ENCODE measurements at places on chromosomes 4 and X. TPM values are rescaled to one million over a fixed set of nuclear protein-coding genes. Genes with fewer than 3 reads are reported as not detected.

DNA sequence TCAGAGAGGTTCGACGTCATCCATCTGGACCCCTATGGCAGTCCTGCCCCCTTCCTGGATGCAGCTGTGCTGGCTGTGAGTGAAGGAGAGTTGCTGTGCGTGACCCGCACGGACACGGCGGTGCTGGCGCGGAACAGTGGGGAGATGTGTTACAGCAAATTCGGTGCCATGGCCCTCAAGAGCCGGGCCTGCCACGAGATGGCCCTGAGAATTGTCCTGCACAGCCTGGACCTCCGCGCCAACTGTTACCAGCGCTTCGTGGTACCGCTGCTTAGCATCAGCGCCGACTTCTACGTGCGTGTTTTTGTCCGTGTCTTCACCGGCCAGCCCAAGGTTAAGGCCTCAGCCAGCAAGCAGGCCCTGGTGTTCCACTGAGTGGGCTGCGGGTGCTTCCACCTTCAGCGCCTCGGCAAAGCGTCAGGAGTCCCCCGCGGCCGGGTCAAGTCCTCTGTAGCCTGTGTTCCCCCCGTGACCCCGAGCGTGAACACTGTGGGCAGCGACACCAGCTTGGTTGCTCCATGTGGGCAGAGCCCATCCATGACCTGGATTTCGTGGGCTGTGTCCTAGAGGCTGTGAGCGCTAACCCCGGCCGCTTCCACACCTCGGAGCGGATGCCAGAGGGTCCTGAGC lies 186.7 kb upstream of the SLITRK2 start:
- H3K4me3 ChIP-seq = no peak overlapping the region
- no peak overlapping the region for H3K27ac ChIP-seq
- H3K27me3 ChIP-seq = no peaks in the 10 kb centered on the region
- DNase-seq = no peak

DNA sequence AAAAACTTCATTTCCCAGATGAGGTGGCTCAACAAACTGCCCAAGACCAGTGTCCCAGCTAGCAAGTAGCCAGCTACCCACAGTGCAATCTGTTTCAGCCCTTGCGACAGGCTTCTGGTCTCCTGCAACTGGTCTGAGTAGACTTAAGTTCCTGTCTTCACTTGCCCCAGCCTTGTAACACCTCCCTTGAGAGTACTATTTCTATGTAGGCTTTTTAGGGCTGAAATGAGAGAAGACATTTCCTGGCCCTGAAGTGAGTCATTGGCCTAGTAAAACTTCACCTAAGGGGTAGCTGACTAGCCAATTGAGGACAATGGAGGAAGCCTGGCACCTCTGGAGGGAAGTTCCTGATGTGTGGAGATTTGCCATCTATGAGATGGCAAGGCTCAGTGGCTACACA lies 80.1 kb upstream of the STIM2 start:
- H3K36me3 ChIP-seq = no peaks in the 10 kb centered on the region
- H3K27ac ChIP-seq = no peak overlapping the region
- DNase-seq = peak; percentile 33
- no peaks in the 10 kb centered on the region for H3K27me3 ChIP-seq

SPANXB1 gene
- total RNA-seq = 6.5 TPM

- H3K27ac ChIP-seq = no peak overlapping the region
- peak overlapping the region; percentile 86 for H3K4me3 ChIP-seq
Measured at GRCh38 chrX:40146262-40147125, 48.7 kb upstream of the BCOR start.

- no peak for DNase-seq
- no peaks in the 10 kb centered on the region for H3K36me3 ChIP-seq
- H3K27ac ChIP-seq = peak overlapping the region; percentile 93
- H3K4me1 ChIP-seq = peaks cover 48% of the 10 kb centered on the region
Measured at GRCh38 chrX:31545726-31546125, 473.9 kb upstream of the FTHL17 start.

GRCh38 chr4:119478446-119479179 lies 150.0 kb downstream of the PDE5A start:
- no peaks in the 10 kb centered on the region for H3K4me1 ChIP-seq
- peaks cover 34% of the 10 kb centered on the region for H3K36me3 ChIP-seq
- H3K27ac ChIP-seq = no peak overlapping the region

TCP11X2 gene
- not detected for total RNA-seq

GPR50 gene
- total RNA-seq = not detected

F8A2 gene
- not detected for total RNA-seq

GRCh38 chr4:109395694-109396093 lies 37.9 kb upstream of the SEC24B start:
- H3K27me3 ChIP-seq = peaks cover 4% of the 10 kb centered on the region
- no peaks in the 10 kb centered on the region for H3K4me1 ChIP-seq
- H3K27ac ChIP-seq = no peak overlapping the region
- no peak for DNase-seq
- no peaks in the 10 kb centered on the region for H3K36me3 ChIP-seq

FHDC1 gene
- 0.24 TPM for total RNA-seq

DNA sequence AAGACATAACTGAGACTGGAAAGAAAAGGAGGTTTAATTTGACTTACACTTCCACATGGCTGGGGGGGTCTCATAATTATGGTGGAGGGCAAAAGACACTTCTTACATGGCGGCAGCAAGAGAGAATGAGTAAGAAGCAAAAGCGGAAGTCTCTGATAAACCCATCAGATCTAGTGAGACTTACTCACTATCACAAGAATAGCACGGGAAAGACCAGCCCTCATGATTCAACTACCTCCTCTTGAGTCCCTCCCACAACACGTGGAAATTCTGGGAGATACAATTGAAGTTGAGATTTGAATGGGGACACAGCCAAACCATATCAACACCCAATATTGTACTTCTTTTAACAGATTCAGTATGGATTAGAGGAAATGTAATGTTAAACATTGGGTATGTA lies 646.6 kb downstream of the ANKRD50 start:
- H3K4me3 ChIP-seq = no peak overlapping the region
- H3K4me1 ChIP-seq = peaks cover 17% of the 10 kb centered on the region
- no peak for DNase-seq
- no peak overlapping the region for H3K27ac ChIP-seq

- H3K27ac ChIP-seq = no peak overlapping the region
- peaks cover 31% of the 10 kb centered on the region for H3K27me3 ChIP-seq
- peak; percentile 42 for DNase-seq
- H3K4me1 ChIP-seq = peaks cover 14% of the 10 kb centered on the region
Measured at GRCh38 chr4:15344041-15344440, 83.8 kb upstream of the C1QTNF7 start.

DNA sequence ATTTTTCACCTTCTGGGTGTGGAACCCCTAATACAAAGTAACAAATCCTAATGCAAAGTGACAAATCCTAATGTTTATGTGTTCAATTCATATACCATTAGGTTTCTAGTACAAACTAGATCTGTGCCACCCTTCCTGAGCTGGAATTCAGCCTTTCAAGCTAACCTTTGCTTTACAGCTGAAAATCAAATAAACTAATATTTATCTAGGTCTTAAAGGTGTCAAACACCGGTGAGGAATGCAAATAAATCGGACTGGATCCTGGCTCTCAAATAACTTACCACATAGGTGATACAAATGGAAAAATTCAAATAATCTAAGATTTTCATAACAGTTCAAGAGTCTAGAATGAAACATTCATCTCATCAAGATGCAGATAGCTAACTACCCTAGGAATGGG lies 11.6 kb downstream of the IRF2 start:
- peaks cover 29% of the 10 kb centered on the region for H3K4me1 ChIP-seq
- H3K36me3 ChIP-seq = peaks cover 5% of the 10 kb centered on the region

TMPRSS11E gene
- not detected for total RNA-seq

CLCN3 gene
- total RNA-seq = 32.9 TPM

GRCh38 chr4:14452764-14453163 lies 549.5 kb upstream of the CPEB2 start:
- no peaks in the 10 kb centered on the region for H3K4me1 ChIP-seq
- no peak overlapping the region for H3K27ac ChIP-seq
- peaks cover 6% of the 10 kb centered on the region for H3K27me3 ChIP-seq
- no peaks in the 10 kb centered on the region for H3K36me3 ChIP-seq

TMPRSS11D gene
- total RNA-seq = not detected

DNA sequence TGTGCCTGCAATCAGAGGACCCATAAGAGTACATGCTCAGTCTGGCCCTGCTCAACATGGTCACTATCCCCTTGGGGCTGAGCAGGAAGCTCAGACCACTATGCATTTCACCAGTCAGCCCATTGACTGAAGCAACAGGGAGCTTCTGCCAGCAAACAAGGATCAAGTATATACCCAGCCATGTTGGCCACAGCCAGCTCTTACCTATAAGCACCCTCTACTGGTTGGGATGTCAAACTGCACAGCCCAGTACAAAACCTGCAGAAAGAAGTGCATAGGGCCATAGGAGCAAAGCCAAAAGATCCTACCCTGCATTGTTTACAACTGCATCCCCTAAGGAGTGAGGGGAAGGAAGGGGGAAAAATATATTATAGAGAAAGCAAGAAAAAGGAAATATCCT lies 214.4 kb upstream of the CPEB2 start:
- DNase-seq = no peak
- H3K4me1 ChIP-seq = no peaks in the 10 kb centered on the region
- H3K4me3 ChIP-seq = no peak overlapping the region
- H3K36me3 ChIP-seq = no peaks in the 10 kb centered on the region
- H3K27me3 ChIP-seq = peaks cover 2% of the 10 kb centered on the region

DNA sequence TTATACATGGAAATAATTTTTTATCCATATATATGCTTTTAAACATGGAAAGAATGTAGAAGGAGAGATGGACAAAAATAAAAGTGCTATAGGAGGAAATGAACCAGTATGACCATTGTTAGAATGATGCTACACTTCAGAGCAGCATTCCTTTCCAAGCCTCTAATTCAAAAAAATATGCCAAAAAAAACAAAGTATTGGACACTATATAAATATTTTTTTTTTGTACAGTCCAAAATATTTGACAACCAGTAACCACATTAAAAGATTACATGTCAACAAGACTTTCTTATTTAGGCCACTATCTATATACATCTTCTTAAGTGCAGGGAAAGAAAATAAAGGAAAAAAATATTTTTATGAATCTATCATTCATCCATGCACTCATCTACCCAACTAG lies 198.6 kb downstream of the LRBA start:
- no peak for DNase-seq
- no peak overlapping the region for H3K27ac ChIP-seq
- no peaks in the 10 kb centered on the region for H3K27me3 ChIP-seq
- no peaks in the 10 kb centered on the region for H3K36me3 ChIP-seq
- no peak overlapping the region for H3K4me3 ChIP-seq

GRCh38 chr4:7379719-7380118 lies 55.0 kb downstream of the PSAPL1 start:
- no peaks in the 10 kb centered on the region for H3K36me3 ChIP-seq
- H3K27me3 ChIP-seq = peaks cover 76% of the 10 kb centered on the region
- H3K4me1 ChIP-seq = no peaks in the 10 kb centered on the region
- DNase-seq = no peak
- H3K4me3 ChIP-seq = no peak overlapping the region

- peak; percentile 93 for DNase-seq
- H3K4me3 ChIP-seq = peak overlapping the region; percentile 70
- H3K27me3 ChIP-seq = no peaks in the 10 kb centered on the region
- peaks cover 6% of the 10 kb centered on the region for H3K36me3 ChIP-seq
Measured at GRCh38 chr4:34181311-34181841, 2062.9 kb downstream of the ARAP2 start.

GRCh38 chr4:20687864-20688263 lies 12.4 kb upstream of the PACRGL start:
- no peak overlapping the region for H3K4me3 ChIP-seq
- peaks cover 14% of the 10 kb centered on the region for H3K4me1 ChIP-seq
- no peak overlapping the region for H3K27ac ChIP-seq

DNA sequence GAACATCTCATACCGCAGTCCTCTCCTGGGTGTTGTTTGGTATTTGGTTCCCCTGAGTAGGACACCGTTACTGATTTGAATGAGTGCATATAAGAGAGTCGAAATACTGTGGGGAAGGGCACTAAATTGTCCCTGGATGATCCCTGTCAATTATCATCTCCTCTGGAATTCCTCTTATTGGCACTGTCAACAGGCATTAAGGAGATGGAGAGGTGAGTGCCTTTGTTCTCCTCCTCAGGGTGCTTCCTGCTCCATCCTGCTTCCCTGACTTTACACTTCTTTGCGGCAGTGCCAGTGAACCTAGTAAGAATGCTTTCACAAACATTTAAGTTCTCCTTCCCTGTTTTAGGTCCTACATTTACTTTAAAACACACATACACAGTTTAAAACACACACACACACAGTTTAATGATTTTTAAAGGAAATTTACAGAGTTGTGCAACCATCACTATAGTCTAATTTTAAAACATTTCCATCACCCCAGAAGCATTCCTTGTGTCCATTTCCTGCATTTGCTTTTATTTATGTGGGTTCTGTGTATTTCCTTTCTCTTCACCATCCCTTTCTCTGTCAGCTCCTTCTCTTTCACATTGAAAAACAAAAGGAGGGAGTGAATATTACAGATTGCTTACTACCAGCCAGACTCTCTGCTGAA lies 20.9 kb upstream of the ZRSR2 start:
- H3K4me1 ChIP-seq = peaks cover 8% of the 10 kb centered on the region
- no peaks in the 10 kb centered on the region for H3K27me3 ChIP-seq
- H3K27ac ChIP-seq = peak overlapping the region; percentile 55
- no peak for DNase-seq
- H3K36me3 ChIP-seq = peaks cover 5% of the 10 kb centered on the region

- H3K36me3 ChIP-seq = no peaks in the 10 kb centered on the region
- H3K4me1 ChIP-seq = no peaks in the 10 kb centered on the region
- no peak for DNase-seq
Measured at GRCh38 chr4:185898413-185898812, 86.4 kb upstream of the SORBS2 start.

MAGEC1 gene
- total RNA-seq = not detected

DNA sequence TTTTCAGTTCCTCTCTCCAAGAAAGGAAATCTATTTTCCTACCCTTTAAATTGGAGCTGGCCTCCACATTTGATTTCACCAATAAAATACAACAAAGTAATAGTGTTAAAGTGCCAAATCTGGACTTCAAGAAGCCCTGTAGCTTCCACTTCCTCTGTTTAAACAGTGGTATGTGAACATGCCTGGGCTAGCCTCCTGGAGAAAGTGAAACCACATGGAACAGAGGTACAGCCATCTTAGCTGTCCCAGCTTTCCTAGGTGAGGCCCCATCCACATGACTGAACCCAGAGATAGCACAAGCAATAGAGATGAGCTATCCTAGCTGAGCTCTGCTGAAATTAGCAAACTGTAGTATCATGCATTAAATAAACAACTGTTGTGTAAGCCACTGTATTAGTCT lies 131.8 kb upstream of the VCX start:
- no peaks in the 10 kb centered on the region for H3K36me3 ChIP-seq
- no peak overlapping the region for H3K4me3 ChIP-seq
- no peaks in the 10 kb centered on the region for H3K27me3 ChIP-seq
- peak overlapping the region; percentile 36 for H3K27ac ChIP-seq

PDLIM3 gene
- not detected for total RNA-seq

DNA sequence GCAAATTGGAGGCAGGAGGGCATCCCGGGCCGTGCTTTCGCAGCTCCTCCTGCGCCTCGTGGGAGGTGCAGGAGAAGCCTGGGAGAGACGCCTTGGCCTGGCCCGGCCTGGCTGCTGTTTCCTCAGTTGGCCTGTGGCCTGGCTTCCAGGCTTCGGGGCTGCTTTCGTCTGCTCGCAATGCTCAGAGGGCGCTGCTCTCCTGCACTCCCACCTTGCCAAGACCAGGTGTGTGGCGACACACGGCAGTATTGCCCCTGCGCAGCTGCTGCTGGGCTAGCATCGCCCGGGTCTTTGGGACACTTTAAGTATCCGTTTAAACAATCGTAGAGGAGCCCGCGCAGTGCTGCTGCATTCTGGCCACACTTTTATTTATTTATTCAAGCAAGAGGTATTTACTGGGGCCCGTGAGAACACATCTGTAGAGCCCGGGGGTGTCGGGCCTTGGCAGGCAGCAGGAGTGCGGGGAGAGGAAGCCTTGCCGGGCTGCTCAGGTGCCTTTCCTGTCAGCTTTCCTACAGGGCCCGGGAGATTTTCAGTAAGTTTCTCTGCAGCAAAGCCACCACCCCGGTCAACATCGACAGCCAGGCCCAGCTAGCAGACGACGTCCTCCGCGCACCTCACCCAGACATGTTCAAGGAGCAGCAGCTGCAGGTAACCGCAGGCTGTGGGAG lies 26.2 kb upstream of the HGFAC start:
- peaks cover 6% of the 10 kb centered on the region for H3K36me3 ChIP-seq
- no peak overlapping the region for H3K4me3 ChIP-seq

SPACA5 gene
- not detected for total RNA-seq

All from HFFc6 (cell line).